Esophagus squamous epithelium (tissue), 5 donors: ENCODE measurements at places on chromosomes 16 and 17.

DNA sequence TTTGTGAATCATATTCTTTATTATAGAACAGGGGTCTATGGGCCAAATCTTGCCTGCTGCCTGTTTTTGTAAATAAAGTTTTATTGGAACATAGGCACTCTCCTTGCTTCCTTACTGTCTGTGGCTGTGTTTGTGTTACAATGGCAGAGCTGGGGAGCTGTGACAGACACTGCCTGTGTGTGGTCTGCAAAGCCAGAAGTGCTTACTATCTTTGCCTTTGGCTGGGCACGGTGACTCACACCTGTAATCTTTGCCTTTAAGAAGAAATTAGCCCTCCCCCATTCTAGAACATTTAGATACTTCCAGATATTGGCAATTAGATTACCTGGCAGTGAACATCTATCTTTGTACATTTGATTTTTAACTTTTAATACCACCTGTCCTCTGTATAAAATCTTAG lies 308.3 kb downstream of the FOXL1 start:
- no peak for DNase-seq

DNA sequence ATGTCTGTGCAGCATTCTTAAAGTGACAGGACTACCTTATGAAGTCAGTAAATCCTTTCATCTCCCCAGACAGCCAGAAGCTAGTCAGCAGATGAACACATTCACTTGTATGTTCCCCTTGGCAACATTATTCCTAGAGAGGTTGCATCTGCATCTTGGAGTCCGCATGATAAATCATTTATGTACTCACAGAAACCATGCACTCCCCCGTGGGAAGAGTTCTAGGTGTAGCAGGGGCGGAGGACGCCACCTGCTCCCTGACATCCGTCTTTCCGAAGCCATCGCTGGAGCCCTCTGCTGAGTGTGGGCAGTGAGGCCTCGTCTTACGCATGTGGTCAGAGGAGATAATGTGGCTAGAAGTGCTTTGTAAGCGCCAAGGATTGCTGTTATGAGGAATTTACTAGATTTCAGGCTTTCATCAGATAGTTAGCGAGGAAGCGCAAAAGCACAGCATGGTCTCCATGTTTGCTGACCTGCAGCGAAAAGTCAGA lies 144.5 kb downstream of the RPTOR start:
- no peak for DNase-seq

GRCh38 chr16:68857479-68857878 lies 14.1 kb downstream of the TANGO6 start:
- DNase-seq = no peak

DNA sequence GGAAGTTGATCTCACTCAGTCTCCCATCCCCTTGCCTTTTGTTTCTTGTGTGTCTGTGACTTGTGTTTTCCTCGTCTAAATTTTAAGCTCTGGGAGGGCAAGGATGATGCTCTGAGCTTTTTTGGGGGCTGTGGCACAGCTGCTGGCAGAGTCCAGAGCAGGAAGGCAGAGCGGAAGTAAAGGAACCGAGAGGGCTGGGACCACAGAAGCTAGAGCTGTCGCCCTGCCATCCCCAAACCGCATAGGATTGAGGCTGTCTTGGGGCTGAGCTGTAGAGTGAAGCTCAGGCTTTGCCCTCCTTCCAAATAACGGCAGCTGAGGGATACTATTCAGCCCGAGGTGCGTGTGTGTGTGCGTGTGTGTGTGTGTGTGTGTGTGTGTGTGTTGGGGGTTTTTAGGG lies 3.8 kb upstream of the DNAH2 start:
- DNase-seq = no peak
